ENCODE measurements at places on chromosomes 6 and 20. TPM values are rescaled to one million over a fixed set of nuclear protein-coding genes. Genes with fewer than 3 reads are reported as not detected.
A peak's percentile ranks its signal among the peaks of the same experiment; 100 is the strongest.

DNA sequence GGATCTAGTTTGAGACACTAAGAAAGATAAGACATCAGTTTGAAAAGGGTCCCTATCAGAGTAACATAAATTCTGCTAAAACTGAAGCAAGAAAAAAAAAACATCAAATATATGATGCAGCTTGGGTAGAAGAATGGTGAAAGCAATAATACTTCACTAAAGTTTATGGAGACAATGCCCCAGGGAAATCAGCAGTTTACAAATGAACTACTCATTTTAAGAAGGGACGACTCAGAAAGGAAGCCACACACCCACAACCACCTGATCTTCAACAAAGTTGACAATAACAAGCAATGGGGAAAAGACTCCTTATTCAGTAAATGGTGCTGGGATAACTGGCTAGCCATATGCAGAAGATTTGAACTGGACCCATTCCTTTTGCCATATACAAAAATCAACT, 143.5 kb downstream of the TPBG start:
- DNase-seq = no peak

TXLNB gene
- 0.13 TPM for total RNA-seq

DNA sequence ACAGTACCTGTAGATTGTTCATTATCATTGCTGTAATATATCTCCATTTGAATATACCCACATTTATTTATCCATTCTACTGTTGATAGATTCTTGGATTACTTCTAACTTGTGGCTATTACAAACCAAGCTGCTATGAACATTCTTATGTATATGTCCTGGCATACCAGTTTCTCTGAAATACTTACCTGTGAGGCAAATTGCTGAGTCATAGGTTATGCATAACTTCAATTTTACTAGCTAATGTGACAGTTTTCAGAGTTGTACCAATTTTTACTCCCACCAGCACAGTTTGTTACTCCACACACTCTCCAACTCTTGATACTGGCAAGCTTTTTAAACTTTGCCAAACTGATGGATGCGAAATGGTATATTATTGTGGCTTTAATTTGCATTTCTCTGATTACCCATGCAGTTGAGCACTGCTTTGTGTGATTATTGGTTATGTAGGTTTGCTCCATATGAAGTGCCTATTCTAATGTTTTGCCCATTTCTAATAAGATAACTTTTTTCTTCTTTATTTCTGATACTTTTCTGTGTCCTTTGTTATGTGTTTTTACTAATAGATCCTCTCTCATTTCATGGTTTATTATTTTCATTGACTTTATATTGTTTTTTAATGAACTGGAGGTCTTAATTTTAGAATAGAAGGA, 62.8 kb upstream of the SDHAF4 start:
- no peak for DNase-seq

DCDC2 gene
- not detected for total RNA-seq

DNA sequence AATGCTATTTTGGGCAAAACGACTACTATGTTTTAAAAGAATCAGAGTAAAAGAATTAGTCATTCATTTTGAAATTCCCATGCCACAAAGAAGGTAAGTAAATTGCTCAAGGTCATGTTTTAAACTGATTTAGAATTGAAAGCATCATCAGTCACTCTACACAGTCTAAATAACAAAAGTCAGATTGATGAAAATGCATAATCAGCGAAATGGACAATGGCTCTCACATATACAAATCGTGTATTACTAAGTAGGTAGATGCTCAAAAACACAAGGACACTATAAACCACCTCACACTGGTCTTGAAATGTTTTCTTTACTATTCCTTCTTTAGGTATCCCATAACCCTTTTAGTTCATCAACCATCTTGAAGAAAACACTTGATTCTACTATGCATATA, 135.4 kb downstream of the OPN5 start:
- DNase-seq = no peak

- DNase-seq = no peak
Measured at GRCh38 chr6:90257486-90257738, 39.2 kb downstream of the BACH2 start.

DNA sequence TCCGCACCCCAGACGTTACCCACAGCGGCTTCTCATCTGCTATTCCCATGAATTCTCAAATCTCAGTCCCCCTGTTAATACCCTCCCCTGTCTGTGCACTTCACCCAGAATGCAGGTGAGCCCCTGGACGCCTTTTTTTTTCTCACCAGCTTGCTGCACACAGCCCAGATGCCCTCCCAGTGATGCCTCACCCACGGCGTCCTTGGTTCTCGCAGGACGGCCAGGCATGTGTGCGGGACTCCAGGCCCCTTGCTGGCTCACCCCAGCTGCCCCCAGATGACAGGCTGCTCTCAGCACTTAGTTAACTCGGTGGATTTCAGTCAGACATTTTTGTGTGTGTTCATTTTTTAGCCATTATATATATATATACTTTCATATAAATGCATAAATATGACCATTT, 25.4 kb upstream of the PI16 start:
- peak; percentile 51 for DNase-seq

DNA sequence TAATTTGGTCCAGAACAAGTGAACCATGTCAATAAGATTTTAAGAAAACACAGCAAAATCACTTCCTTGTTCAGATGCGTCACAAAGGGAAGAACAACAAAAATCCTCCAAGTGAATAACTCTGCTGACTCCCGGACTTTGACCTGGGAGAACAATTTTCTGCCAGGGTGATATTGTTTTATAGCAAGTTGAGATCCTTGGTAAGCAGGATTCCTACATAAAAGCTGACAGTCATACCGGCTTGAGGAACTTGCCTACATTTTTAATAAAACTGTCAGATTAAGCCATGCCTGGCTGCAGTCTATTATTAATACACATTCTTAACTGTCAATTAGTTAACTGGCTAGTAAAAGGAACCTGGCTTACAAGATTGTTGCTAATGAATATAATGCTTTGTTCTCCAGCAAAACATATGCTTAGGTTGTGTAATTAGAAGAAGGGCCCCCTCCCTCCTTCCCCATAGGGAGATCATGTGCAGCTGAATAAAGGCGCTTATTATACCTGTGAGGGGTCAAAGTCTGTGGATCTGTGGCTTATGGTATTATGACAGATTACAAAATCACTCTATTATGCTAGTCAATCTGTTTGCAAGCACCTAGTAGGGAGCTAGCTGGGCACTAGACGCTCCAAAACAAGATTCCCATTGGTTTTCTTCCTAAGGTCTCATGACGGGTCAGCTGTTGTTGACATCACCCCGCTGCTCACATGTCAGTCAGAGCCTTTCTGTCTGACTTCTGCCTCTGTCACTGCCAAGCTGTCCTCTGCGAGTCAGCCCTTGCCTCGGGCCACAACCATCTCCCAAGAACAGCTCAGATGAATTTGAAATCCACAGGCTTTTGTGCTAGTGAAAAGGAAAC, 44.6 kb upstream of the SEC63 start:
- peak; percentile 47 for DNase-seq

GATA5 gene
- not detected for total RNA-seq

HEY2 gene
- not detected for total RNA-seq

DNA sequence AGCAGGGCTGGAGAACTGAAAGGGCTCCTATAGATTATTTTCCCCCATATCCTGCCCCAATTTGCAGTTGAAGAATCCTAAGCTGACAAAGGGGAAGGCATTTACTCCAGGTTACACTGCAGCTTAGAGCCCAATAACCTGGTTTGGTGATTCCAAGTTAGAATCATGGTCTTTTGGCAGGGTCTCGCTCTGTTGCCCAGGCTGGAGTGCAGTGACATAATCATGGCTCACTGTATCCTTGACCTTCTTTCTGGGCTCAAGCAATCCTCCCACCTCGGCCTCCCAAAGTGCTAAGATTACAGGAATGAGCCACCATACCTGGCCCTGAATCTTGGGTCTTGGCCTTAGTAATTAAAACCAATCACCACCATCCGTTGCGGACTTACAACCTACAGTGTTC, 1.0 kb upstream of the MMP9 start:
- no peak for DNase-seq

DNA sequence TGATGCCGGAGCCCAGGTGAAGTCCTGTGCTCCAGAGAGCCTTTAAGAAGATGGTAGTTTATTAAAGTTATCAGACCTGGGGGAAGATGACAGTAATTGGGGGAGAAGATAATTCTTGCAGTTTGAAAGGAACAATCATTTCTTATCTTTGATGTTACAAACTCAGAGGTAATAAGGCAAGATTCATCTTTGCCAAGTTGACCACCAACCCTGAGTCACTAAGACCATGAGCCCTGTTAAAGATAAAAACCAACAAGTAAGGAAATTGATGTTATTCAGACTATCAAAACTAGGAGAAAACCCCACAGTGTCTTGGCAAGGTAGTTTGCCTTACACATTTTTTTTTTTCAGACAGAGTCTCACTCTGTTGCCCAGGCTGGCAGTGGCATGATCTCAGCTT, 73.1 kb downstream of the MKKS start:
- DNase-seq = no peak

DNA sequence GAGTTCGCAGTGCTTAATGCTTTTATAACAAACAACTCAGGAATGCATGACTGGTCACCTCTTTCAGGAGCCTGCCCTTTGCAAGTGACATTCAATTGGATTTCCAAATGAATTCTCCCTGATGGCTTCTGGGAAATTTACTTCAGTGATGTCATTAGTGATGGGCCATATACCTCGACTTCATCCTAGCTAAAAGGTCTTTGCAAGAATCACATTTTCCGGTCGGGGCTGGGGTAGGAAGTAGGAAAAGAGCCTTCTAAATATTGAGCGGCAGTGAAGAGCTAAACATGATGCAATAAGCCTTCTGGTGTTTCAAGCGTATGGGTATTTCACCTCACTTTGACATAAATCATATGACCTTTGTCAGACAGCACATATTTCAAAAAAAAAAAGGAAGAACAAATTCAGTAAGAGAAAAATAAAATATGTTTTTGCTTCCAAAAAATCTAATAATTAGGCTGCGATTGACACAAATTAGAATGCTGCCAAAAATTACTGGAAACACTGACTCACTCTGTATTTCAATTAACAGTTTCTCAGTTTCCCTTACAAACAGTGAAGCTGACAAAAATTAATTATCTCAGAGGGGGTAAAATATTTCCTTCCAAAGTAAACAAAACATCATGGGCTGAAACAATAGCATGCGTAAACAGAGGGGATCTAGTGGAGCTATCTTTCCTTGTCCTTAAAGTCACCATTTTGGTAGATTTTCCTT, 39.8 kb downstream of the ADTRP start:
- no peak for DNase-seq

- peak; percentile 18 for DNase-seq
Measured at GRCh38 chr6:21800948-21801438, 207.4 kb downstream of the SOX4 start.

DNA sequence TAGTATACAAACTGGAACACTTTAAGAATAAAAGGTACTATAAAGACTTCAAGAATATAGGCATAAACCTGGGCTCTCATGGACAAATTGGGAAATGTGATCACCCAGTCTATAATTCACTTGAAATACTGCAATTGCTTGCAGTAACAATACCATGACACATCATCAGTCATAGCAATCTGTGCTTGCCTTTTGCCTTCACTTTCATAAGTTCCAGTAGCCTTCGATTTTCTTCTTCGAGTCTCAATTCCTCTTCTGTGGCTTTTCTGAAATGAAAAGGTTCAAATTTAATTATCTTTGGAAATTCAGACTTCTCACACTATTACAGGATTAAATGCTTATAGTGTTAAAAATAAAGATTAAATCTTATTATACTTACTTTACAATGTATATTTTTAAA, 96.3 kb upstream of the ZBTB24 start:
- peak; percentile 14 for DNase-seq

MUCL3 gene
- not detected for total RNA-seq

DNA sequence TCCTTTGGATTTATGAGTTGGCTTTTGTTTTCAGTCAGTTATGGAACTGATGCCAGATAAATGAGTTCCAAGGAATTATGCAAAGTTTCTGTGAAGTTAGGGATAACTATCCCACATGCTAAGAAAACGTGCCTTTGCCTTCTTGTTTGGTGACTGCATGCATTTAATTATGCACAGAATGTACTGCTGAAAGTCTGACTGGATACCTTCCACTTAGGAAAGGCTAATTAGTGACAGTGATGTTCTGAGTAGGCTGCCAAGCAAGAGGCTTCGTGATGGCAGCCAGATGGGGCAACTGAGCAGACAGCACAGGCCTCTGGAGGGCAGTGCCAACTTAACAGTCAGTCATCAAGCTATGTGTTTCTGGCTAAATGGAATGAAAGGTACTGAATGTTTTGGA, 289.9 kb downstream of the CD109 start:
- peak; percentile 84 for DNase-seq

DNA sequence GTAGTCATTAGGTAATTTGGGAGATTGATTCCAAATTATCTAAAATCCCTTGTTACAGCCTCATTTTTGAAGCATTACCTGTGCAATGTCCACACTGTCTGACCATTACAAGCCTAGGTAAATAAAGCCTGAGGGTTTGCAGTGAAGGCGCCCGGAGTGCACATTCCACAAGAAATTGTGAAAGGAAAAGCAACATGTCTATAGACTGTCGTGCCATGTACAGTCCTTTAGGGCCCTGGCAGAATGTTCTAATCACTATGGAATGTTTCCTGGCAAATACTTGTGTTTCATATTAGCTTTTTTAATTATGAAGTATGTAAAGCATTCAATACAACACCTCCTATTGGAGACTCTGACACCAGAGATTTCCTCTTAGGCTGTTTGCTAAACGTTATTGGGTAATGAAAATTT, 28.9 kb downstream of the PREP start:
- peak; percentile 75 for DNase-seq

DNA sequence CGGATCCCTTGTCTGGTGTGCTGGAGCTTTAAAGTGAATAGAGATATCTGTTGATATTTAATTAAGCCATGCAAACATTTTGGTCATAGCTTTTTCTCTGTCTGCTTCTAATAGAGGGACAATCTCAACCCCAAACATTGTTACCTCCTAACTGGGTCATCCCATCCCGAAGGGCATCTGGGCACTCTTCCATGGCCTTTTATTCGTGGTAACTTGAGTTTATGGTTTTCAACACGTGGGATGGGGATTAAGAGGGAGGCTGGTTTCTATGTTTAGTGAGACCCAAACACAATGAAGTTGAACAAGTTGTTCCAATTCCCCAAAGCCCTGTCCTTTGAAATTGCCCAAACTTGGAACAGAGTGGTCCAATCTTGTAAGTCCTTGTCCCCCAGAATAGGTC, 1.4 kb upstream of the ENPP5 start:
- no peak for DNase-seq

TUBB2B gene
- total RNA-seq = 10.4 TPM

GRCh38 chr20:49380337-49380780, 102.1 kb downstream of the KCNB1 start:
- no peak for DNase-seq

ATP6V1G2 gene
- total RNA-seq = 0.89 TPM

- DNase-seq = no peak
Measured at GRCh38 chr20:31844737-31845299, 586 bp downstream of the FOXS1 start.

- no peak for DNase-seq
Measured at GRCh38 chr6:125961117-125961516, 4.5 kb downstream of the HINT3 start.

BEND6 gene
- 20.6 TPM for total RNA-seq

NR2E1 gene
- total RNA-seq = not detected

DNA sequence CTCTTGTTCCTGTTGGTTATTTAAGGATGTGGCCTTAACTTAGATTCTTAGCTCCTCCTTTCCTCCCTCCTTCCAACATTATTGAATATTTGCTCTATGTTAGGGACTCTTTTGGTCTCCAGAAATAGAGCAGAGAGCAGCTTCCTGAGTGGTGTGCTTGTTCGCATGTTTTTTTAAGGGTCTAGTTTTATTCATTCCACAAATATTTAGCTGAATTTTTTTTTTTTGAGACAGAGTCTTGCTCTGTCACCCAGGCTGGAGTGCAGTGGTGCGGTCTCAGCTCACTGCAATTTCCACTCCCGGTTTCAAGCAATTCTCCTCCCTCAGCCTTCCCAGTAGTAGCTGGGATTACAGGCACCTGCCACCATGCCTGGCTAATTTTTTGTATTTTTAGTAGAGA, 169.2 kb downstream of the ZFAND3 start:
- DNase-seq = peak; percentile 34

RBM39 gene
- total RNA-seq = 390 TPM

PPT2 gene
- total RNA-seq = 16.2 TPM
